ENCODE measurements at places on chromosomes 7 and 10.

GRCh38 chr10:130425169-130425568 is 289.0 kb downstream of the GLRX3 start:
- DNase-seq: no peak

- DNase-seq: no peak
These were observed 51.4 kb upstream of the SMNDC1 start for GRCh38 chr10:110355922-110356627.

DNA sequence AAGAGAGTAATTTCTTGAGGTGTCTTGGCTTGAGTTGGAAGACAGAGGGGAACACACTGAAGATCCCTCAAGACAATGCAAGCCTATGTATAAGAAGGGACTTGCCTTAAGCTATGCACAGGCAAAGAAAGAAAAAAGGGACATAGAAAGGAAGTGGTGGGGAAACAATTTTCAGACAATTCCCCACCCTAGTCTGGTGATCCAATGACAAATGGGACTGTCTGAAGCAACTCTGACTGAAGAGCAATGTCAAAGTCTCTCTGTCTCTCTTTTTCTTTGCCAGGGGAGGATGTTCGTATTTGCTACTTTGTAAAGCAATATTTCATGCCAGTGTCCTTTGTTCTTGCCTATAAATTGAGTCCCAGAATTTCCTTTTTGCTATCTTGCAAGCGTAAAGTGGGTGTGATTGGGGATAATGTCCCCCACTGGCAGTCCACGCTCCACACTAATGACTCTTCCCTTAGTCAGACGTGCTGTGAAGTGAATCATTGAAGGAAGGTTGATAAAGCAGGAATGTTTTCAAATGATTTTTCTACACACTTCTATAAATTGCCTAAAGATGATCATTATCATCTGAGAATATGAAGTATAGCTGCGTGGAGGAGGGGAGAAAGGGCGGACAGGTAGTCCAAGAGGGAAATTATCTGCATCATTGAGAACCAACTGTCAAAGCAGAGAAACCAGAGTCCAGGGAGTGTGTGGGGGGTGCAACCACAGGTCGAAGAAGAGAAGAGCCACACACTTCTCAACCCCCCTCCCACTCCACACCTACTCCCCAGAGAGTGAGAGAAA is 243.8 kb upstream of the ETV1 start:
- DNase-seq: no peak

DNA sequence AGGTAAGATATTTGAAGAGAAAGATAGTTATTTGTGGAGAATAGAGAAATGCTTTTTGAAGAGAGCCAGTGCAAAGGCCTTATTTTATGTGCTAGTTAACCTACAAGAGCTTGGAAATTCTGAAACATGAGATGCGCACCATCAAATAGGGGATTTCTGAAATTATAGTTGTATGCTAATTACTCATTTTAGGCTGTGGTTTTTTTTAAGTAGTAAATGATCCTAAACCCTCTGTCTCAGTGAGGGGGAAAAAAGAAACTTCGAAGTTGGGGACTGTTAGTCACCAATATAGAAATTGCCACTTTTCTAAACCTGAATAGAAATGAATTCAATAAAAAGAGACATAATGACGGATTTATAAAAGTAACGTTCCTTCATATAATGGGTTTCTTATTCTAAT is 119.3 kb upstream of the MDFIC start:
- DNase-seq: no peak

- no peak for DNase-seq
These were observed 44.0 kb downstream of the RTKN2 start for GRCh38 chr10:62224606-62225005.

GRCh38 chr10:11907914-11908313 is 84.8 kb downstream of the PROSER2 start:
- DNase-seq: no peak

DNA sequence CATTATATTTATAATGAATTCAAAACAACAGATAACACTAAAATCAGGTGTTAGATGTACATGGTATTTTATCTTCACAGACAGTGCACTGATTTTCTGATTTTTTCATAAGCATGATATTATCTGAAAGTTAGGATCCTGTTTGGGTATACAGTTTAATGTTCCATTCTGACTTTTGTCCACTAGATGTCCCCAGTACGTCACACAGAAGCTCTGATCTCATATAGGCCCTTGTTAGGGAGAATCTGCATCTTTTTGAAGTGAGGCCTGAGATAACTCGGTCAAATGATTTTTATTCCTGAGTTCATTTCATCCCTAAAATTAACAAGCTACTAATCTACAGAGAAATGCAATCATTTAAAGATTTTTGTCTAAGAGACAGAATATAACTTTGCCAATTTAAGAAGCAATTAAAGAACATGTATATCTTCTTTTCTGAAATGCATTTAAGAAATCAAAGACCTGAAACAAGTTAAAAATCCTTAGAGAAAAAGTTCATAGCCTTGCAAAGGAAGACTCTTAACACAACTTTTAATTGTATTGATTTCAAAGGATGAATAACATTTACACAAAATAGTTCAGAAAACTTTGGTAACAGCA is 72.0 kb upstream of the TES start:
- no peak for DNase-seq

GRCh38 chr10:72245949-72246525 is 27.7 kb upstream of the DDIT4 start:
- DNase-seq: no peak
